Stimulated activated CD4-positive, alpha-beta T cell treated with anti-CD3 and anti-CD28 coated beads, TNF-alpha, amount 100 ng/mL, for 1 hour (primary cell): ENCODE measurements at places on chromosomes 5 and 9.

- DNase-seq: no peak
These were observed 39.0 kb upstream of the SAP30L start for GRCh38 chr5:154406826-154407225.

GRCh38 chr5:95621839-95622629, 2.1 kb downstream of the GPR150 start:
- DNase-seq: no peak

- DNase-seq: no peak
These were observed 212.8 kb downstream of the PIK3R1 start for GRCh38 chr5:68428231-68428811.

- DNase-seq: no peak
These were observed 34.7 kb downstream of the RNF145 start for GRCh38 chr5:159174511-159175168.

- no peak for DNase-seq
These were observed 6.1 kb upstream of the NRG2 start for GRCh38 chr5:140049205-140049604.

- DNase-seq: no peak
These were observed 54.7 kb upstream of the IRX2 start for GRCh38 chr5:2806176-2806575.

DNA sequence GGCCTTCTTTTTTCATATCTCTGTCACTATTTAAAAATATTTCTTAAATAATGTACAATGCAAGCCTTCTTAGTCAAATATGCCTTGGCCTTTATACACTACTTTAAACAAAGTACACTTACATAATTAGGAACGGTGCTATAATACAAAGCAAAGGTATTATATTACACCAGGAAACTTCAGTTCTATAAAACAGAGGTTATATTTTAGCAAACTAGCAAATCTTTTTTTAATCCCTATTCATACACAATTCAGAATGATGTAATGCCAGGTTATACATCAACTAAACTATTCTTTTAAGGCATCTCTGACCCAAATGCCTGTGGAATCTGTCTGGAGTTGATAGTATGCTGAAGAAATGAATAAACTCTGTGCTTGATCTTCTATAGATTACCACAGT, 10.7 kb upstream of the LURAP1L start:
- no peak for DNase-seq

DNA sequence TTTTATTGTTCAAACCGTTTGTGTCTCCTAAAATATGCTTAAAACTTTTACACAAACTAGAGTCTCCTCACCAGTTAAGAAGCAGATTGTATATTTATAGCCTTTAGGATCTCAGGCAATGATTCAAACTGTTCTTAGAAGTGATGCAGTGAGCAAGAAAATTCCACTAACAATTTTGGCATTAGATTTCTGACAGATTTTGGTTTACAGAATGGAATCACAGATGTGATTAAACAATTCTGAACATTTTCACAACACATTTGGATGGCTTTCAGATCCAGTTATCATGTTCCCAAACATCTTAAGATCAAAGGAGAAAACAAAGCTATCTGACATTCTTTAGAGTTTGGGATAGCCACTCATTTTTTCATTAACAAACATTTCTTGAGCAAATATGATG, 181.7 kb upstream of the RIOK2 start:
- DNase-seq: no peak
